ENCODE measurements at places on chromosomes 3 and 15. TPM values are rescaled to one million over a fixed set of nuclear protein-coding genes. Genes with fewer than 3 reads are reported as not detected.

DNA sequence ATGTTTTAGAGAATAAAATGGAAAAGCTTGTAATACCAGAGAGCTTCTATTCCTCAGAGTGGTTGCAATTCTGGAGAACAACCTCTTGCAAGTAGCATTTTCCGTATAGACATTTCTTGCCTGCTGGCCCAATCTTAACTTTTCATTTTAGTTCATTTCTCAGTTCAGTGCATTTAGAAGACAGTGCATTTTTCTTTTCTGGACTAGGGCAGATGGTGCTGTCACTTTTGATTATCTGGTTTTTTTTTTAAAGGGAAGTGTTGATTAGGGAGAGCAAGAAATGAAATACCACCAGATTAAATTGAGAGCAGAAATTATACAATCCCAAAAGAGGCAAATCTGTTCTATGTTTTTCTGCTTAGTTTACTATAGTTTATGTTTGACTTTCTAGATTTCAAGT is 172.7 kb downstream of the GHSR start:
- no peak for DNase-seq

GRCh38 chr3:174498638-174499037 is 360.5 kb upstream of the NAALADL2 start:
- DNase-seq: no peak

Gene SEMA3G
- total RNA-seq: 0.69 TPM

Gene ACKR4
- 0.16 TPM for total RNA-seq

Gene LYZL4
- not detected for total RNA-seq

Gene CYP11A1
- total RNA-seq: not detected

Gene IMPG2
- total RNA-seq: 0.45 TPM

DNA sequence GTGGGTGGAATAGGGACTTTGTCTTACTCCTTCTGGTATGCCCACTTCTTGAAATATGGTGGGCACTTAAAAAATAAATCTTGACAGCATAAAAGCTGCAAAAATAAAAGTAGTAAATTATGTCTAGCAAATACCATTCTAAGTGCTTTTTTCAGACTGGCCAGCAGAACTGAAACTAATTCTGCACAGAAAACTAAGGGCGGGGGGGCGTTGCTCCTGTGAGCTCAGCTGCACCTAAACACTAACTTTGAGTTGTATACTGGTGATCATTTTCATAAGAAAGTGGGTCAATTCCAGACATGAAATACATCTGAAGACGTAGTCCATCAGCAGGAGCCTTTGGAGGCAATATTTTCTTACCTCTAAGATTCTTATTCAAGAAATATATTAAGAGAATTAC is 114.8 kb downstream of the WDR76 start:
- no peak for DNase-seq

DNA sequence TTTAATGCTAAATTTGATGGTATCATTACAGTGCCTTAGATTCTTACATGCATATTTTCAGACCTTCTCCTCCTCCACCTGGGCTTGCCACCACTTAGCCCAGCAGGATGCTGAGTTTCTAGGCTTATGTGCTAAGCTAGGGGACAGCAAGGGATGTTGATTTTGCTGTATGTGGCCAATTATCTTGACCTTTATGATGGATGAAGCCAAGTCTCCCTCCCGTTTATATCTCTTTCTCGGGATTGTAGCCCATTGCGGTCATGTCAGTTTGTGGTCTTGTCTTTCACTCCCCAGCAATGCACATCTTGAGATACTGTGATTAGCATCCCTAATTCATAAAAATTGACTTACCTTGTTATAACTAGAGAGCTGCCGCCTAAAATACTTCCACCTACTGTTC is 278.7 kb upstream of the SOX2 start:
- no peak for DNase-seq

GRCh38 chr3:123552095-123552714 is 32.6 kb downstream of the HACD2 start:
- DNase-seq: no peak

Gene ZDHHC23
- 3.2 TPM for total RNA-seq

DNA sequence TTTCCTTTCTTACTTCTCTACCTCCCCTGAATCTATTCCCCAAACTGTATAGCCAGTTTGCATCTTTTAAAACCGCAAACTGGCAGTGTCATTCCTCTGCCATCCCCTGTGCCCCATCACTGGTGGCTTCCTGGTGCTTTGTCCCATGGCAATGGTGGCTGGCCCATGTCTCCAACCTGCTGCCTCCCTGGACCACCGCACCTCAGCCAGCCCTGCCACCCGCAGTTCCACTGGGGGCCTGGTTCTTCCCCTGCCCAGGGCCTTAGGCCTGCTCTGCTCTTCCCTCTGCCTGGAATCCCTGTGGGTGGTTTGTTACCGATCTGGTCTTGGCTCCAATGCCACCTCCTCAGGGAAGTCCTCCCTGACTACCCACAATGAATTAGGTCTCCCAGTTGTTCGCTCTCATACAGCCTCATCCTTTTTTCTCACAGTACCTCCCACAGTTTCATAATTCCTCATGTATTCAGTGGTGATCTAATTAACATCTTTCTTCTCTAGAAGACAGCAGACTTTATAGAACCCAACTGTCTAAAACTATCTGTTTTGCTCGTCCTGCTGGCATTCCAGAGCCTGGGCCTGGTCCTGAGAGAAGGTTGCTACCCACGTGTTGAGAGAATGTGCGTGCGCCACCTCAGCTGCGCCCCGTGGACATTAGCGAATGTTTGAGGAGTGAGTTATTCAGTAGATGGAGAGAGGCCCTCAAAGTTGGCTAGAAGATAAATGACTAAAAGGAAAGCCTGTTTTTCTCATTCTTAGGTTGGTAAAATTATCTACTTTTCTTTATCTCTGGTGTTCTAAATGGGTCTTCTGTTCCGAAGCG is 130.1 kb downstream of the DNAJB8 start:
- DNase-seq: no peak

DNA sequence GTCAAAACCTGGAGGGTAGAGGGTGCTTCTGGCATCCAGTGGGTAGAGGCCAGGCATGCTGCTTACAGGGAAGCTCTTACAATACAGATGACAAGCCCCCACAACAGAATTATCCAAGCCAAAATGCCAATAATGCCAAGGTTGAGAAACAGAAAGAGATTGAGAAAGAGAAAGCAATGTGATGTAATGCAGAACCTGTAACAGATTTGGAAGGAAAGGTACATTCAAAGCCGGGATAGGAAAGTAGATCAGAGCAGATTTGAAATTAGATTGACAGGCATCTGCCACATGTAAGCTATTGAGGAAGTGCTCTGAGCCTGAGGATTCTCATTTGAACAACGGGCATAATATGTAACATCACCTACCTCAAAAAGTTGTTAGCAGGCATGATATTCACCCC is 157.9 kb downstream of the FHIT start:
- DNase-seq: no peak

- no peak for DNase-seq
These were observed 1.6 kb downstream of the NECTIN3 start for GRCh38 chr3:111073218-111073617.

GRCh38 chr3:113514265-113514769 is 639 bp downstream of the SPICE1 start:
- DNase-seq: no peak

DNA sequence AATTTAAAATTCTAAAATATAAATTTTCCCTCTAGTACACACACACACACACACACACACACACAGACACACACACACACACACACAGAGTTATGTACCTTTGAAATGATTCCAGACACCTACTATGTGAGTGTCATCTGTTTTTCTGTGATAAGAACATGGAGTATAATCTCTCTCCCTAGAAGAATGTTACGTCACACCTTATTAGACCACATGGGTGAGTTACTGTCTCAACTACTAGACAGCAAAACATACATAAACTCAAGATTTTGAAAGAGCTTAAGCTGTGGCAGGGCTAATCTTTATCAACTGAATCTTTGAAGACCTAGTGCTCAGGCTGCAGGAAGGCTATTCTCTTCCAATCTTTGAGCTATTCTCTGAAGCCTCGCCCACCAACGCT is 385.9 kb upstream of the BCHE start:
- DNase-seq: no peak

DNA sequence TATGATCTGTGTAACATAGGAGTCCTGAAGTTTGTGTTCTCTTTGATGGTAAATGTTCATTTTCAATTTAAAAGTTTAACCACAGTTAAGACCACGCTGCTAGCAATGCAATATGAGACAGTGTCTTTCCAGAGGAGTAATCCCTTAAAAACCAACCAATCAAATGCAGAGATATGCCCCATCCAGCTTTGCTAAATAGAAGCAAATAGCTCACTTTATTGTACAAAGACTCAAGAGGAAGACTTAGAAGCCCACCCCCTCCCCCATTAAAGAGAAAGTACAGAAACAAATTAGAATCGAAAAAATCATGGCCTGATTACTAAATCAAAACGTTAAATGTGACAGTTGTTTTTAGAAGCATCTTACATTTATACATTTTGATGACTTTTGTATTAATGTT is 2.1 kb upstream of the ANP32A start:
- no peak for DNase-seq

Gene CADM2
- 0.03 TPM for total RNA-seq

- no peak for DNase-seq
These were observed 449.1 kb downstream of the MFSD1 start for GRCh38 chr3:159250961-159251360.

Gene NPAP1
- total RNA-seq: not detected

Gene SNRPA1
- total RNA-seq: 214 TPM

- DNase-seq: no peak
These were observed 2.7 kb downstream of the PAK6 start for GRCh38 chr15:40241269-40242212.

DNA sequence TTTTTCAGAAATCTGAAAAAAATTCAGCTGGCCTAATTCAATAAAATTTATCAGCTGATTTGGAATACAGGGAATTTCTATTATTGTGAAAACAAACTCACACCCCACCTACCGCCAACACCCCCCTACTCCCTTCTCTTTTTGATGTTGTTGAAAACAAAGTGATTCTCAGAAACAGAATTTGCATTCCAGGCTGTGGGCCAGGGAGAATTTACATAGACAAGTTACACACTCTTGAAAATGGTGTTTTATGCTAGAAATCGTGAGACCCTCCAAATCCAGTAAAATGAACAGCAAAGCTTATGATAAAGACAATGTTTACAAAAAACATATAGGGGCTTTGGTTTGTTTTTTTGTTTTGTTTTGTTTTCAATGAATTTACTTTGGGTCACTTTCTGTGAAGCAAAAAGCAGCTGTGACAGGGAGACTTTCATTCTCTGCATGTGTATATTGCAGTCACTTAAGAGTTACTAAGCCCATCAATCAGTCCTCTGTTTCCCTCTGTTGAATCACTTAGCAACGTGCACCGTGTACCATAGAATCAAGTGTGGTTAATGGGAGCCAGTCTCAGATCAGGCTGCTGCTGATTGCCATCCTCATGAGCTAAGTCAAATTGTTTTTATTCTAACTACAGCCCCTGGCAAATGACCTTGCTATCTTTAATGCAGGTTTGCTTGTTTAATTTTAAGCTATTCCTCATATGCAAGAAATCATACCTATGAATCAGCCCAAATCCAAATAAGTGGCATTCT is 159.8 kb downstream of the ALCAM start:
- no peak for DNase-seq

GRCh38 chr15:100017140-100017539 is 283.9 kb upstream of the LYSMD4 start:
- no peak for DNase-seq

GRCh38 chr3:73540969-73541740 is 83.6 kb downstream of the PDZRN3 start:
- no peak for DNase-seq

DNA sequence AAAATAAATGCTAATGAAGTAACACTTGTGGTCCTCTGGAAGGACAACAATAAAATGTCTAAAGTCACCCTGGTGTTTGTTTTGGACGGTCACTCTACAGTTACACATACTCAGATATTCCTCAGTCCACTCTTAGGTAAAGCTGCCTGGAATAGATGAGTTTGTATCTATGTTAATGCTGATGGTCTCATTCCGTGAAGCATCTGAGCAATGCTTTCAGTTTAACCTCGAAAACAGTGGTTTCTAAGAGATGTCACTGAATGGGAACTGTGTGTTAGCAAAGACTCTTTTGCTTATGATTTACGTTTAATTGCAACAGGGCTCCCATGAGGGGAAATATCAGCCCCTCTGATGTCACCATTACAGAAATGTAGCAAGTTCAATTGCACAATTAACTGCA is 49.1 kb downstream of the FBN1 start:
- no peak for DNase-seq

- no peak for DNase-seq
These were observed 3.6 kb downstream of the CPLX3 start for GRCh38 chr15:74829991-74830390.

DNA sequence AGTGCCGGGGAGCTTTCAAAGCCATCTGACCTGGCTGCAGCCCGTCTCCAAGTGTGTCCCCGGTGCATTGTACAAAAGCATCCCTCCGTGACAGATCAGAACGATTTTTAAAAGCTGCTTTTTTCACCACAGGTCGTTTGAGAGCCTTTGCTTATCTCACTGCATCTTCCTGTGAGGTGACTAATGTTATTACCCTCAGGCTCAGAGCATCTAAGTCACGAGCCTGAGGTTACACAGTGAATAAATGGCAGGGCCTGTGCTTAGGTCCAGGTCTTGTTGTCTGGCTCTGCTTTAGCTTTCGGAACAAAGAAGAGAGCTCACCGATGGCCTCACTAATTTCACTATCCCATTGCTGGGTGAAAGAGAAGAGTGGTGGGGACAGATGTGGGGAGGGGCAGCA is 83.3 kb downstream of the SEC22A start:
- DNase-seq: no peak

Gene GATA2
- total RNA-seq: 0.16 TPM

- no peak for DNase-seq
These were observed 32.4 kb upstream of the LDHAL6B start for GRCh38 chr15:59174151-59174834.

Gene TNFSF10
- total RNA-seq: 9.5 TPM

Gene PLA1A
- total RNA-seq: not detected

DNA sequence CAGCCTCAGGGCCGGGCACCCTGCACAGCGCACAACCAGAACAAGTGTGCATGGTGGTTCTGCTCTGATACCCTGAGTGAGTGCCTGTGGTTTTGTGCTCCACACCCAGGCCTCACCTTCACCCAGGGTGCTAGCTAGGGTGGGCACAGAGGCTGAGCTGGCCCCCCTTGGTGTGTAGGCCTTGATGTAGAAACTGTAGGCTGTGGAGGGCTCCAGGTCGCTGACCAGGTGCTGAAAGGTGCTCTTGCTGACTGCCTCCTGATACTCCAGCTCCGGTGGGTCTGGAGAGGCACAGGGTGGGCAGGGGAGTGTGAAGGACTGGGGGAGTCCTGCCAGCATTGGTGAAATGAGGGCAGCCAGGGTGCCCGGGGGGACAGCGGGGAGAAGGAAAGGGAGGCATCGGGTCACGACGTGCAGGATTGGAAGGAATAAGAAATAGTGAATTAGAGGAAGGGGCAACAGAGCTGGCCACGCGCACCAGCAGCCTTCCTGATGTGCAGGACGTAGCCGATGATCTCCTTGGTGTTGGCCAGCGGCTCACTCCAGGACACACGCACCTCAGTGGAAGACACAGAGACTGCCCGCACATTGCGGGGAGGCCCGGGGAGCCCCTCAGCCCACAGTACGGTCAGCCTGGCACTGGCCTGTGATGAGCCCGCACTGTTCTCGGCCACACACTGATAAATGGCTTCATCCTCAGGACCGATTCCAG is 26.6 kb downstream of the RNU5B-1 start:
- no peak for DNase-seq

GRCh38 chr3:87136066-87136596 is 91.0 kb upstream of the CHMP2B start:
- no peak for DNase-seq

Gene MUC20
- 3.9 TPM for total RNA-seq

Gene FOXB1
- 0.19 TPM for total RNA-seq

GRCh38 chr3:12922306-12922705 is 80.9 kb upstream of the RPL32 start:
- DNase-seq: no peak
